ENCODE measurements at places on chromosomes 11 and 22.
A peak's percentile ranks its signal among the peaks of the same experiment; 100 is the strongest.

- peaks cover 10% of the 10 kb centered on the region for H3K27me3 ChIP-seq
- no peak overlapping the region for H3K4me3 ChIP-seq
- no peaks in the 10 kb centered on the region for H3K36me3 ChIP-seq
- peaks cover 15% of the 10 kb centered on the region for H3K4me1 ChIP-seq
- DNase-seq = no peak
These were observed 2.3 kb upstream of the PVALB start for GRCh38 chr22:36819112-36819511.

DNA sequence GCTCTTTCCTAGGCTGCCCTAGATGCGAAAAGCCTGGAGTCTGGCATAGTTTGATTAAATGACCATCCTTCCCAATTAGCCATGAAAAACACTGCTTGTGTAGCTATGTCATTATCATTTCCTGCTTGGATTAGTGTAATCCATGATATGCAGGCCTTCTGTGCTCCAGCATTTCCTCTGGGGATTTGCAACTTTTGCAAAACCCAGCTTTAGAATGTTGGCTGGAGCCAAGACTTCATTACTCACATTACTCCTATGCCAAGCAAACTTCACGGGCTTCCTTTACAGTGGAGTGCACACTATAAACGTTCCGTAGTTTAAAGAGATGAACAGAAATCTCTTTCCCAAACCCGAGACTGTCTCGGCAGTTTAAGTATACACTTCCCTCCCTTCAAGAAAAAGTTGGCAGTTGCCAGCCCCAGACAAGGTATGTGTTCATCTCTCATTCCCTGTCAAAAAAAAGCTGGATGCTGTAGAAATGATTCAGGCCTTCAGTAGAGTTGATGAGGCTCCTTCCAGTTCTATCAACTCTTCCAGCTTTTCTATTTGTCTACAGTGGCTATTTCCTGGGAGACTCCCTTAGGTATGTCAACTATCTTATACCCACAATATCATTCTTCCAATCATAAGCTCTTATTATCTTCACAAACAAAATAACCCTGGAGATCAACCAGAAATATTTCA is 180.0 kb downstream of the MAML2 start:
- no peak for DNase-seq
- peak overlapping the region; percentile 73 for H3K27ac ChIP-seq
- H3K4me3 ChIP-seq = no peak overlapping the region
- H3K4me1 ChIP-seq = peaks cover 50% of the 10 kb centered on the region
- H3K36me3 ChIP-seq = no peaks in the 10 kb centered on the region
- no peaks in the 10 kb centered on the region for H3K27me3 ChIP-seq

GRCh38 chr11:119520966-119521365 is 98.0 kb upstream of the THY1 start:
- H3K36me3 ChIP-seq = no peaks in the 10 kb centered on the region
- no peaks in the 10 kb centered on the region for H3K4me1 ChIP-seq
- H3K27ac ChIP-seq = no peak overlapping the region
- no peak overlapping the region for H3K4me3 ChIP-seq
- no peaks in the 10 kb centered on the region for H3K27me3 ChIP-seq
- no peak for DNase-seq

GRCh38 chr11:61092280-61092766 is 10.0 kb upstream of the CD5 start:
- DNase-seq = no peak
- H3K4me3 ChIP-seq = no peak overlapping the region
- no peaks in the 10 kb centered on the region for H3K27me3 ChIP-seq
- H3K27ac ChIP-seq = no peak overlapping the region

DNA sequence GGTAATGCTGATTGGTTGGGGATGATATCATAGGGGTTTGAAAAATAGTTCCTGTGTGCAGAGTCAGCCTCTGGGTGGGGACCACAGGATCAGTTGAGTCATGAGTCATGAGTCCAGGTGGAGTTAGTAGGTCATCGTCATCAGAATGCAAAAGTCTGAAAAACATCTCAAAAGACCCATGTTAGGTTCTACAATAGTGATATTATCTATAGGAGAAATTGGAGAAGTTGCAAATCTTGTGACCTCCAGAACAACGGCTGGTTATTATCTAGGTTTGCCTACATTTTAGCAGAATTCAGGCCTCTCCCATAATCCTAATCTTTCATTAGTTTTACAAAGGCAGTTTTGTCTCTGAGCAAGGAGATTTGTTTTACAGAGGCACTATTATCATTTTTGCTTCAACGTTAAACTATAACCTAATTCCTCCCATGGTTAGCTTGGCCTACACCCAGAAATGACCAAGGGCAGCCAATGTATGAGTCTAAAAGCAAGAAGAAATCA is 38.9 kb downstream of the MS4A2 start:
- H3K27ac ChIP-seq = no peak overlapping the region
- no peaks in the 10 kb centered on the region for H3K27me3 ChIP-seq
- DNase-seq = no peak
- H3K4me3 ChIP-seq = no peak overlapping the region
- H3K36me3 ChIP-seq = no peaks in the 10 kb centered on the region
- H3K4me1 ChIP-seq = no peaks in the 10 kb centered on the region

GRCh38 chr11:125253795-125254525 is 89.4 kb downstream of the PKNOX2 start:
- no peaks in the 10 kb centered on the region for H3K36me3 ChIP-seq
- H3K4me3 ChIP-seq = no peak overlapping the region
- H3K27me3 ChIP-seq = no peaks in the 10 kb centered on the region

DNA sequence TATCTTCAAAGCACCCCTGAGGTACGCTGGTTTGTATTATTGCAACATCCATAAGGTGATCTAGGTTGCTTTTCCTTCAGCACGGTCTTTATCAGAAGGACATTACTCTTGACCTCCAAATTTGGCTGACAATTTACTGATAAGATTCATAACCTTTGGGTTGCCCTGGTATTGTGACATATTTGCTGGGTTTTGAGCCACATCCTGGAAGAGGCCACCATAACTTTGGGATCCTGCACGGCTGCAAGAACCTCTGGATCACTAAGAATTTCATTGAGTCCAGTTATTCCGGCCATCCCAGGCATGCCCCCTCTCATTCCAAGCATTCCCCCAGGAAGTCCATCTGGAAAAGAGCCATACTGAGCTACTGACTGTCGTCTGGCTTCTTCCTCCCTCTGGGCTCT is 6.5 kb upstream of the PLET1 start:
- no peaks in the 10 kb centered on the region for H3K4me1 ChIP-seq
- no peak overlapping the region for H3K27ac ChIP-seq
- H3K27me3 ChIP-seq = no peaks in the 10 kb centered on the region
- no peak overlapping the region for H3K4me3 ChIP-seq
- no peaks in the 10 kb centered on the region for H3K36me3 ChIP-seq

GRCh38 chr11:84906995-84907394 is 720.1 kb downstream of the DLG2 start:
- no peaks in the 10 kb centered on the region for H3K36me3 ChIP-seq
- H3K27me3 ChIP-seq = no peaks in the 10 kb centered on the region

DNA sequence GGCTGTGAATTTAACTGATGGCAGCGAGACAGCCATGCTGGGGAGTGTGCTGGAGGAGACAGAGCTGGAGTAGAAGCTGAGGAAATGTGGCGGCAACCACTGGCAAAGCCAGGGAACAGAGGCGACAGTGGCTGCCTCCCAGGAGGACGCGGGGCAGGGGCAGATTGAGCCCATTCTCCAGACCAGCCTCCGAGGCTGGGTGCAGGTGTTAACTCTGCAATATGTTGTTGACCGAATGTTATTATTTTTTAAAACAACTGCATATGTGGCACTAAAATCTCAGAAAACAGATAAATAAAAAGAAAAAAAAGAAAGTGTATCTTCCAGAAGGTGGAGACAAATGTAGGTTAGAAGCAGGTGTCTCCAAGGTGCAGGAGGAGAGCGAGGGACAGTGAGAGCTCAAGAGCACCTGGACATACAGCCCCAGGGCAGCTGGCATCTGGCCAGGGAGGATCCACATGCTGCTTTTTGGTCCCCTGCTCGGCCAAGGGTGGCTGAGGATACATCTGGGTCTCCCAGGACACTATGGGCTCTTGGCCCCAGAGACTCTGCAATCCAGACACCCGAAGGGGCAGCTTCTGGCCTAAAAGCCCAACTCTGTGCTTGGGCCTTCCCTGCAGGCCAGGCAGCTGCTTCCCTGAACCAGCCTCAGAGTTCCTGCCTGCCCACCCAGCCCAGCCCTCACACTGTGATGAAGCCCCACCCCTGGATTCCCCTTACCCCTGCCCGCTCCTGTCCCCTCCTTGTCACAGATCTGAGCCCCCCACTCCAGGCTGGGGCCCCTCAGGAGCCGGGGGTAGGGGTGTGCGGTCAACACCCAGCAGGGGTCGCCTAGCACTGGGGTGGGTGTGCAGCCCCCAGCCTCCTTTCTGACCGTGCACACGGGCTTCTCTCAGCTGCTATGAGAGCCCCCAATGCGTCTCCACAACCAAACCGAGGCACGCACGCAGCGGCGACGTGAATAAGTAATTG is 12.9 kb downstream of the RTN4R start:
- H3K27me3 ChIP-seq = no peaks in the 10 kb centered on the region
- H3K4me1 ChIP-seq = peaks cover 1% of the 10 kb centered on the region
- no peak overlapping the region for H3K27ac ChIP-seq
- no peaks in the 10 kb centered on the region for H3K36me3 ChIP-seq

- no peak overlapping the region for H3K27ac ChIP-seq
- no peak overlapping the region for H3K4me3 ChIP-seq
- H3K4me1 ChIP-seq = no peaks in the 10 kb centered on the region
These were observed 25.2 kb downstream of the LIF start for GRCh38 chr22:30221121-30221992.
